ENCODE measurements at places on chromosomes 7 and 10.

- no peak for DNase-seq
Measured at GRCh38 chr7:29955799-29956486, 33.7 kb downstream of the SCRN1 start.

- DNase-seq, result no peak
Measured at GRCh38 chr7:78499971-78500370, 701.4 kb downstream of the PHTF2 start.

GRCh38 chr7:1290026-1290678 lies 57.5 kb downstream of the UNCX start:
- DNase-seq, result no peak

GRCh38 chr7:117283371-117283770 lies 39.5 kb downstream of the WNT2 start:
- no peak for DNase-seq

GRCh38 chr7:69166979-69167516 lies 431.2 kb upstream of the AUTS2 start:
- no peak for DNase-seq

DNA sequence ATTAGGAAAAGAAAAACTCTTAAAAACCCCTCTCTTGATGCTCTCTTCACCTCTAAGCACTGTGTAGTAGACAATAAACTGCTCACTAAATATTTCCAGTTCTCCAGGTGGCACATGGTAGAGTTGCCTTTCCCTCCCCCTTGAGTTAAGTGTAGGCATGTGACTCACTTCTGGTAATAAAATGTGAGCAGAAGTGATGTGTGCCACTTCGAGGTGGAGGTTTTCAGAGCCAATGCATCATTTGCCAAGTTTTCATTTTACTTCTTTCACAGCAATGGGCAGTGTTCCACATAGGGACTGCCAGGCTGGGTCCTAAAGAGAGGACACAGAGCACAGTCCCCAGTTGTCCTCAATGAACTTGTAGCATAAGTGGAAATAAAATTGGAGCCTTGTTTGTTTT lies 131.6 kb upstream of the NPY start:
- DNase-seq, result no peak

- DNase-seq, result no peak
Measured at GRCh38 chr10:125627646-125628045, 55.3 kb downstream of the TEX36 start.

DNA sequence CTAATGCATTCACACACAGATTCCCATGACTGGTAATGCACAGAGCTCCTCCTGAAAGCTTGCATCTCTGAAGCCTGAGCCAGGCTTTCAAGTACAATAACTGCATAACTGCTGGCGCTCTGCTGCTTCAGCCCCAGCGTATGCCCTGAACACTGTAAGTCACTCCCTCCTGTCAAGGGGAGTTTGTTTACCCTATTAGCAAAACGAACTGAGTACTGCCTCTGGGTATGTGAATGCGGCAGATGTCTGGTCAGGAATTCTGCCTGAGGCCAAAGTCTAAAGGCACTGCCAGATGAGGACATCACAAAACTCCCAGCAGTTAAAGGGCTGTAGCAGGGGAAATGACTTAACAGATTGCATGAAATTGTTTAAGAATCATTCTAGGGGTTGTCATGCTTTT lies 97.7 kb downstream of the NRCAM start:
- no peak for DNase-seq

- DNase-seq, result no peak
Measured at GRCh38 chr10:4120096-4120853, 335.3 kb upstream of the KLF6 start.

Data from SK-N-MC (cell line).